ENCODE measurements at places on chromosomes 12 and 14. TPM values are rescaled to one million over a fixed set of nuclear protein-coding genes. Genes with fewer than 3 reads are reported as not detected.

The GUCY2C gene
- total RNA-seq, result not detected

The SPRYD4 gene
- total RNA-seq, result 4.5 TPM

The OTX2 gene
- total RNA-seq, result not detected

The SERPINA12 gene
- not detected for total RNA-seq

The LHX5 gene
- total RNA-seq, result not detected

The PZP gene
- not detected for total RNA-seq

Data from A375 (cell line).